ENCODE measurements at places on chromosomes 12 and 14.
A peak's percentile ranks its signal among the peaks of the same experiment; 100 is the strongest.

DNA sequence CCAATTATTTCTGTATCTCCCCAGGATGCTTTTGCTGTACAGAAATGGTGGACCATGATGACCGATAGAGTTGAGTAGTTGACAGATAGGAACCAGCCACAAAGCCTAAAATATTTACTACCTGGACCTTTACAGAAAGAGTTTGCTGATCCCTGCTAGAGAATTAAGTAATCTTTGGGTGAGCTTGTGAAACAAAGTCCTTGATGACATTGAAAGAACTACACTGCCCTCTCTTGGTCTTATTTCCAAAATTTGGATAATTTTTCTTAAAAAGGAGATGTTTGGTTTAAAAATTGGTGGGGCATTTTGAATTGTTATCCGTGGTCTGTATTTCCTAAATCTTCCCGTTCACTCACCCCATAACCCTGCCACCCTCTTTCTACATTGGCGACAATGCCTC, 13.7 kb upstream of the TCTN1 start:
- DNase-seq, result no peak

GRCh38 chr14:69845787-69846186, 33.4 kb upstream of the SMOC1 start:
- no peak for DNase-seq

GRCh38 chr12:9068600-9068999, 47.1 kb downstream of the A2M start:
- DNase-seq, result no peak

GRCh38 chr12:62763312-62763711, 171.6 kb downstream of the PPM1H start:
- no peak for DNase-seq

DNA sequence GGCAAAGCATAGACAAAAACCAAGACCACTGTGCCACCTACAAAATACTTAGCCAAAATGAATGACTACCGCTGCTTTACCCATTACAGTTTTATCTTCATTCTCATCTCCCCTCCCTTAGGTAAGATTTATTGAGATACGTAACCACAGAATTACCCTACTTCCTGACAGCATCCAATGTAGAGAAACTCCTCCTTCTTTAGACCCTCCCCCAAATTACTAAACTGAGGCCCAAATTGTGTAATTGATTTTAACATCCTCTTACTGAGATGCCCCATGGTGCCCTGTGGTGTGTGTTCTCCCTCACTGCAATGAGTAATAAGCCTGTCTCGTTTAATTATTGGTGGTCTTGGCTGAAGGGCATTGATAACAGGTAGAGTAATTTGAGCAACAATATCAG, 19.1 kb downstream of the VRK1 start:
- no peak for DNase-seq

DNA sequence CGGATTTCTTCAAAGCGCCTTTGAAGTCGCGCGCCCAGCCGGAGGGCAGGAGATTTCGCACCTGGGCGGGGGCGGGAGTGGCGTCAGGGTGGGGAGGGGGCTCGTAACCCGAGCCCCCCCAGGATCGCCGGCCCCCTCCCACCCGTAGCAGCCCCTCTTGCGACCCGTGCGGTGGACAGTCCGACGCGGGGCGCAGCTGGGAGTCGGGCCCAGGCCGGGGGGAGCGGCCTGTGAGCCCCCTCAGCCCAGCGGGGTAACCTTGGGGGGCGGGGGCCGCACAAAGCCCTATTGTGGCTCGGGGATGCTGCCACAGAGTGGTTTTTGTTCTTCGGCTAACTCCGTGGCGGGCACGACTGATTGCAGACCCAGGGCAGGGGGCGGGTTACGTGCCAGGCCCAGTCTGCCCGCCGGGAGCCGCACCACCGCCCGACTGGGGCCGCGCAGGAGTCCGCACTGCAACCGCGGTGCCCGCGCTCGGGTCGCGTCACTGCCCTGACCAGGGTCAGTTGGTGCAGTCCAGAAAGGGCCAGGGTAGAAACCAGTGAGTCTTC, 4.2 kb upstream of the AAAS start:
- no peak for DNase-seq

- DNase-seq, result no peak
These were observed 29.1 kb downstream of the APPL2 start for GRCh38 chr12:105206686-105207374.

DNA sequence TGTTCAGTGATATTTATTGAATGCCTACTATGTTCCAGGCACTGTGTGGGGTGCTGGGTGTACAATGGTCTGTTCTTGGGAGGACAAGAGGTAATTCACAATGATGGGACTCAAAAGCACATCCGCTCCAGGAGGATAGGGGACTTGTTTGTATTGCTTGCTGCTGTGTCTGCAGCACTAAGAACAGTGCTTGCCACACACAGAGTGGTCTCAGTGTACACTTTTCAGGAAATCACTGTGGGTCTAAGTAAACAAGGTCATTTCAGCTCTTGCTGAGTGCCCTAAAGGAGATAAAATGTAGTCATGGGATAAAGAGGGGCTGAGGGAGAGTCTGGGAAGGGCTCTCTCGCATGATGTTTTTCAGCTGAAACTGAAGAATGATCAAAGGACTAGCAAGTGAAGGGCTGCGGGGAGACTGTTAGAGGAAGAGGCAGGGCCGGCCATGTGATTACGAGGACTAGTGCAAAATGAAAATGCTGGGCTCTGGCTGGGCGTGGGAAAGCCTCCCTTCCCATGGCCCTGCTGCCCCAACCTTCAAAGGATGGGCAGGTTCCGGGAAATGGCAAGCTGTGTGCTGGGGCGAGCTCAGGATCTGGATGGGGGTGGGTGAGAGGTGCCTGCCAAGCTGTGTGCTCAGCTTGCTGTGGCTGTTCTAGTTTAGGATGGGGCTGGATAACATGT, 39.1 kb downstream of the ADCK1 start:
- no peak for DNase-seq

- DNase-seq, result no peak
These were observed 8.0 kb downstream of the KRT82 start for GRCh38 chr12:52398176-52398575.

GRCh38 chr12:101685092-101685491, 12.3 kb upstream of the CHPT1 start:
- no peak for DNase-seq

DNA sequence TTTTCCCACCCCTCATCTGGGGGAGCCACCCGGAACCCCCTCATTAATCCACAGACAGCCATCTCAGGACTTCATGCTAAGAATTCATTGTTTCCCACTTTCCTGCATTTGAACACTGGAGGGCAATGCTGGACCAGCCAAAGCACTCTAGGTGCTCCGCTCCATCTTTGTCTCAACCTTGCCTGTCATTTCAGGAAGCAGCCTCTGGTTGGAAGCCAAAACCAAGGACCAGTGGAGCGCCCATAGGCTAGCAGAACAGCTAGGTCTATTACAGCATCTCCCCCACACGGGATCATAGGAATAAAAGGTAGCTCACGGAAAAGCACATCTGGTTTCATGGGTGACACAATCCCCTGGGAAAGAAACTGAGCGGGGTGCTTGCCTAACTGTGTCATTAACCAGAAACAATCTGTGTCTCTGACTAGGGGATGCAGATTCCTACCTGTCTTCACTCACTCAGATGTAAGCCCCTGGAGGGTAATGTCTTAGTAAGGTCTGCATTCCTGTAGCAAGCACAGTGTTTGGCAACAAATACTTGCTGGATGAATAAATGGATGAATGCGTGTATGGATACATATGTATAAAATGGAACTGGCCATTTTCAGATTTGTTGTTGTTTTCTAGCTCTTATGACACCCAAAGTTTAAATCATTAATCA, 197.0 kb downstream of the DAD1 start:
- peak; percentile 59 for DNase-seq

GRCh38 chr14:68814539-68815297, 21.9 kb upstream of the ZFP36L1 start:
- DNase-seq, result peak; percentile 91

GRCh38 chr14:59836116-59836515, 34.5 kb downstream of the RTN1 start:
- no peak for DNase-seq

DNA sequence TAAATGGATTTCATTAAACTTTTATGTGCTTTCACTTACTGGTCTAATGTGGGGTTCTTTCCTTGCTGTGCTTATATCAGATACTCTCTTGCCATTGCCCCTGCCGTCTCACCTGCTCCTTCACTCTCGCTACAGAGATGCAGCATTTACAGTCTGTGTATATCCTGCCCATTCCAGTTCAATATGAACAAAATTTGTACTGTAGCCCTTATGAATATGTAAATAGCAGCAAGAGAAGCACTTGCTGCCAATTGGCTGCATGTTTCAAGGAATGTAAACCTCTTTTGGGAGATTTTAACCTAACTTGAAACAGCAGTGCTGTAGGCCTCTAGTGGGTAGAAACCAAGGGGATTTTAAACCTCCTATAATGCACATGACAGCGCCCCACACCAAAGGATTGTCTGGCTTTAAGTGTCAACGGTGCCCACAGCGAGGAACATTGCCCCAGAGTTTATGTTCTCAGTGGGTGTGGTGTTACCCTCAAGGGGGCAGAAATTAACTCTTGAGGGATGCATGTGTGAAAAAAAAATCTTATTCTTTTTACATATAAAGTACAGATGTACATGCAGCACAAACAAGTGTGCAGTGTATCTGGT, 19.1 kb downstream of the PCNX1 start:
- no peak for DNase-seq

GRCh38 chr12:9944391-9944790, 12.2 kb upstream of the CLEC2A start:
- no peak for DNase-seq

DNA sequence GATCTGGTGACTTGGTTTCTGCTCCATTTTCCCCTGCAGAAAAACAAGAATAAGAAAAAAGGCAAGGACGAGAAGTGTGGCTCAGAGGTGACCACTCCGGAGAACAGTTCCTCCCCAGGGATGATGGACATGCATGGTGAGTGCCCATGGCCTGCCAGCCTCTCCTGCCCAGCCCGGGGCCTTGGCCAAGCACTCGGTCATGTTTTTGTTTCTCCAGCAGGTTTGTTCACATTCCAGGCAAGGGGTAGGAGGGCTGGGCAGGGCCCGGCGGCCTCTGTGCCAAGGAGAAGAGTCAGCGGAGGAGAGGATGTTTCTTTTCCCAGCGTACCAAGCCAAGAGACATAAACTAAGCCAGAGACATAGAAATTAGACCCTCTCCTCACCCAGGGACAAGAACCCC, 13.6 kb downstream of the BCL7A start:
- DNase-seq, result no peak

- no peak for DNase-seq
These were observed 25.1 kb downstream of the MEG3 start for GRCh38 chr14:100850841-100851585.

GRCh38 chr12:56046027-56046780, 4.5 kb downstream of the RPS26 start:
- no peak for DNase-seq

DNA sequence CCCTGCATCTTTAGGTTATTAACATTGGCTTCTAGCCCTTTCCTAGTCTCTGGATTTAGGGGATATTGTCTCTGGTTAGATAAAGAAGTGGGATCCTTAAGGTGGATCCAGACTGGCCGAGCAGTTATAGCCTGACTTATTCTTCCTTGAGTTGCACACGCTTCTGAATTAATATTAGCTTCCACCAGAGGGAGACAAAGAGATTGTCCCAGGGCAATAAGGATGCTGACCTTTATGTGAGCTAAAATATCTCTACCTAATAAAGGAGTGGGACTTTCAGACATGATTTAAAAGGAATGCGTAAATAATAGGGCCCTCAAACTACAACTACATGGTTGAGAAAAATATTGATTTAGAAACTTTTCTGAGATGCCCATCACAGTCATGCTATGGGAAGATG, 139.7 kb downstream of the SLCO1B3 start:
- DNase-seq, result no peak

DNA sequence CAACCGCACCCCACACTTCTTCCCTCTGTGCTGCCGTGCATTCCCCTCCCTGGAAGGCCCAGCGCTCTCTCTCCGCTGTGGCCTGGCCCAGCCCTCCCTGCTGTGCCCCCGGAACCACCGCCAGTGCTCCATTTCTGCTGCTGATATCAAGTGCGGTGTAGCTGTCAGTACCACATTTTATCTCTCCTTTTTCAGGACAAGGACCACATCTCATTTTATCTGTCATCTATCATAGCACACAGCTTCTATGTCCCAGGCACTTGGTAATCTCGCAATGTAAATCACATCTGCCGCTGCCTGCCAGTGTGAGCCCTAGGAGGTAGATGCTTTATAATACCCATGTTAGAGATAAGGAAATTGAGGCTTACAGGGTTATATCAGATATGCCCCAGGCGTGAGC, 18.3 kb downstream of the IL31 start:
- no peak for DNase-seq

DNA sequence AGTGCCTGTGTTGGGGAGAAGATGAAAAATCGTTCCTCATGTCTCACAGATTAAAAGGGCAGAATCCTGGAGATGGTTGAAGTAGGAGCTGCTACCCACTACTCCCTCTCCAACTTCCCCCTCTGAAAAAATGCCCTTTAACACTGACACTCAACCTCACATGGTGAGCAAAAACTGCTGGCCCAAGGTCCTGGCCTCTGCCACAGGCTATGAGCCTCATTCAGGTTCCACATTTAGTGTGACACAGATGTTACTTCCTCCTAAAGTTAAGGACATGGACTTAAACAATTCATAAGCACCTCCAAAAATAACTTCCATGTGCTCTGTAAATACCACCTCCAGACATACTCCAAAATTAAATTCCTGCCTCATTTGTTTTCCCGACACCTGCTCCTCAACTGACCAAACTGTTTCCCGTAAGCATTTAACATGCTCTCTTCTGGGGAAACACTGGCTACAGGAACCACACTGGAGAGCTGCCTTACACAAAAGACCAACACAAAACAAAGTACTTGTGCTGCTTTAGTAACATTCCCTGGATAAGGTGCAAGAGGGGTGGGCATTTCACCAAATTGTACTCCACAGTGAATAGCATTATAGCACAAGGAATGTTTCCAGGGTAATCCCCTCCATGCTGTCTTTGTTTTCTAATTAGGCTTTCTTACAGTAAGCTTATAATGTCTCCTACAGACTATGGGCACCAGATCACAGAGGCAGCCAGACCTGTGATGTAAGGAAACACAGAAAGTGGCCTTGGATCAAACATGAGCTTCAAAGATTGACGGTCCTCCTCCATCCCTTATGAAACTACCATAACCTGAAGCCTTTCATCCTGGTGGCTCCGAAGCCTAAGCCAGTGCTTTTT, 57.0 kb downstream of the PHLDA1 start:
- DNase-seq, result no peak

GRCh38 chr14:34693228-34693939, 21.0 kb downstream of the CFL2 start:
- DNase-seq, result no peak

DNA sequence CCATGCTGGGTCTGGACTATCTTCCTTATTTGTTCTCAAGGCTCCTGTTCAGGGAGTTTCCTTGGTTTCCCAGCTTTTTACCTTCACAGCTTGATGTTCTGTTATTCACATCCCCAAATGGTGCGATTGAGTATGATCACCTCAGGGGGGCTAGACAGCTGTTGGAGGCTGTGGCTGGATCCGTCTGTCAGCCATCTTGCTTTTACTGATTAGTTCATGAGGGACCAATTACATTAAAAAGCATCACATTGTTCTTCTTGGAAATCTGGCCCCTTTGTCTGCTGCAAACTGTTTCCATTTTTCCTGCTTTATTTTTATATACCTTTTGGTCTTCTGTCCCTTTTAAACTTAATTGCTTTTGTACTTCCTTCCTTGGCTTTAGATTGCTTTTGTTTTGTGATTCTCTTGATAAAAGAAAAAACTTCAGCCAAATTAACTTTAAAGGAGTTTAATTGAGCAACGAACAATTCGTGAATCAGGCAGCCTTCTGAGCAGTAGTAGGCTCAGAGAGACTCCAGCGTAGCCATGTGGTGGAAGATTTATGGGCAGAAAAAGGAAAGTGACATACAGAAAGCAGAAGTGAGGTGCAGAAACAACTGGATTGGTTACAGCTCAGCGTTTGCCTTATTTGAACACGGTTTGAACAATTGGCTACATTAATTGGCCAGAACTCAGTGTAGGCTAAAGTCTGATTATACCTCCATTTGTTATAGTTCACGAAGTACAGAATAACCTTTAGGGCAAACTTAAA, 208.7 kb downstream of the AEBP2 start:
- DNase-seq, result no peak
